ENCODE measurements at places on chromosomes 3 and 15.
A peak's percentile ranks its signal among the peaks of the same experiment; 100 is the strongest.

GRCh38 chr15:31858026-31858425 lies 172.3 kb upstream of the CHRNA7 start:
- no peak for DNase-seq

GRCh38 chr3:146465693-146466465 lies 3.5 kb downstream of the PLSCR2 start:
- no peak for DNase-seq

DNA sequence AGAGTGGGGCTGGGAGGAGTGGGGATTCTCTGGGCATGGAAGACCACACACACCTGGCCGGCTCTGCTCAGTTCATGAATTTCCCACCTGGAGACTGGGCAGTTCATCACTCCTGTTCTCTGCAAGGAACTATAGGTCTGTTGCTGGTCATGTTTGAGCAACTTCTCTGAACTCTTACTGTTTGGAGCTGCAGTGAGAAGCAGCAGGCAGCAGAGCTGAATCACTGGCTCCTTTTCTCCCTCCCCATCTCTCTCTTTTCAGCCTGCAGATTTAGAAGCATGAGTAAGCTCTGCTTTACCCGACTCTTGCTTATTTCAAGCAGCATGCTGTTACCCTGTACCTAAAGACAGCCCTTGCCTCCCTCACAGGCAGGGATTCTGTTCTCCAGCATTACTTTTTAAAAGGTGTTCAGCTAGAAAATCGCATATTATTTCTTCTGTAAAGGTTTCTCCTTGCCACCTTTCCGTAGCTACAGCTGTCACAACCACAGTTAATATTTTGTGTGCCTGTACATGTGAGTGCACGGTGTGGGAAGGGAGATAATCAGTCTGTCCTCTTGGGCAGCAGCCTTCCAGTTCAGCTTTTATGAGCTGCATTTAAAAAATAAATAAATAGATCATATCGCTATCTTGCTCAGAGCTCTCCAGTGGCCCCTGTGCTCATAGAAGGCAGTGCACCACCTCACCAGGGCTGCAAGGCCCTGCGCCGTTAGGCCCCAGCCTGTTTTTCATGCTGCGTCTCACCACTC lies 131.6 kb downstream of the CHCHD6 start:
- DNase-seq = no peak

GRCh38 chr15:95996494-95996893 lies 334.0 kb upstream of the NR2F2 start:
- DNase-seq = peak; percentile 1

DNA sequence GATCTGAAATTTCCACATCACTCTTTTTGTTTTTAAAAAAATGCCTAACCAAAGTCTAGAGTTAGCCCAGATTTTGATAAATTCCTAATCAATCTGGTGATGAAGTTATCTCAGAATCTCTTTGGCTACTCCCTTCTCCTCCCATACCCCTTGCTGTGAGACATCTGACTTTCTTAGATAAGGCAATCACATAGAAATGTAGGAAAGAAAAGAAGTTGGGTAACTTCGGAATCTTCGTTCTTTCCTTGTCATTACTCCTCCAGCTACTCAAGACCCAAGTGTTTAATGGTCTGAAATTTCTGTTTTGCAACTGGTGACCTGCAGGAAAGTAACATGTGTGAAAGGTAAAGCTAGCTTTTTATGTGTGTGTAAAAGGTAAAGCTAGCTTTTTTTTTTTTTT lies 37.8 kb downstream of the MYL3 start:
- DNase-seq = no peak

DNA sequence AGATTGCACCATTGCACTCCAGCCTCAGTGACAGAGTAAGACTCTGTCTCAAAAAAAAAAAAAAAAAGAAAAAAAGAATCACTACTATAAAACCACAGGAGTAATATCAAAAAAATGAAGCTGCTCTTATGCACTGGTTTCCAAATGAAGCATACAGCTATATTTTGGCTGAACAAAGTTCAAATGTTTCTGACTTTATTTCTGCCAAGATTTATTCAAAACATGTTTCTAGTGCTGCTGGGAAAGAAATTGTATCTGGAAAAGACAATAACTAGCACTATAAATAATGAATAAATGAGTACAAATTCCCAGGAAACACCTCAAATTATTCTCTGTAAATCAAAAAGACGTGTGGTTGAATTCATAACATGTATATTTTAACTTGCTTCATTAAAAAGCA lies 102.5 kb upstream of the MME start:
- no peak for DNase-seq

- no peak for DNase-seq
Observed at GRCh38 chr3:58521917-58522631, 14.9 kb downstream of the ACOX2 start.

GRCh38 chr3:87062685-87063084 lies 71.7 kb upstream of the VGLL3 start:
- no peak for DNase-seq

DNA sequence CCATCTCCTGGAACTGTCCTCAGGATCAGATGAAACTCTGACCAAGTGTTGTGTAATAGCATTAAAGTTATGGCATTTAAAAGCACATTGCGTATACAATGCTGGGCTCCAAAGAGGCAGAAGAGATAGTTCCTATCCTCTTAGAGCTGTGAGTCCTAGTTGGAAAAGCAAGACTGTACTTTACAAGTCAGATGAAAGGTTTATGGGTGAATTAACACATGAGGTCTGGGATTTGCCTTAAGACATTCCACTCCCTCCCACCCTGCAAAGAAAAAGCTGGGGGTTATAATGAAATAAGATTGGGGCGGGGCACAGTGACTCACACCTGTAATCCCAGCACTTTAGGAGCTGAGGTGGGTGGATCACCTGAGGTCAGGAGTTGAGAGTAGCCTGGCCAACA lies 35.6 kb downstream of the SNAPC5 start:
- no peak for DNase-seq

DNA sequence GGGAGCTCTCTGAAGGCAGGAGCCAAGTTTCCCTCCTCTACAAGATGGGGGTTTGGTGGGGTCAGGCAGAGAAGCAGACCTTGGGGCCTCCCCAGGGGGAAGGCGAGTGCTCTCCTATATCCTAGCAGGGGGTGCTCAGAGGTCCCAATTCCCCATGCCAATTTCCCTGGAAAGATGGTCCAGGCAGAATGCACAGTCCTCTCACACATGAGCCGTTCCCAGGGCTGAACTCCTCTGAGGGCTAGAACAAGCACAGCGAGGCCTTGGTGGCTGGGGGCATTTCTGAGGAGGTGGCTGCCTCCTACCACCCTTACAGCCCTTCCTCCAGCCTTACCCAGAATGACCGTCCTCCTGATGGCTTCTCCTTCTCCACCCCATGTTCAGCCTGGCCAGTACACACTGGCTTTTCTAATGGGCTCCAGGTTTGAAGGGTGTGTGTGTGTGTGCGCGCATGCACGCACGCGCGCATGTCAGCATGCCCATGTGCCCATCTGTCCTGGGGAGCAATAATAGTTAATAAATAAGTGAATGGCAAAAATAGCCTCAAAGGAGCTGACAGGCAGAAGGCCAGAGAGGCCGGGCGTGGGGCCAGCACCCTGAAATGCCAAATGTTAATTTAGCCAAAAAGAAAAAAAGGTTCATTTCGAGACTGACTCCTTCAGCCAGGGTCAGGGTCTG lies 24.4 kb downstream of the ADCY5 start:
- no peak for DNase-seq

DNA sequence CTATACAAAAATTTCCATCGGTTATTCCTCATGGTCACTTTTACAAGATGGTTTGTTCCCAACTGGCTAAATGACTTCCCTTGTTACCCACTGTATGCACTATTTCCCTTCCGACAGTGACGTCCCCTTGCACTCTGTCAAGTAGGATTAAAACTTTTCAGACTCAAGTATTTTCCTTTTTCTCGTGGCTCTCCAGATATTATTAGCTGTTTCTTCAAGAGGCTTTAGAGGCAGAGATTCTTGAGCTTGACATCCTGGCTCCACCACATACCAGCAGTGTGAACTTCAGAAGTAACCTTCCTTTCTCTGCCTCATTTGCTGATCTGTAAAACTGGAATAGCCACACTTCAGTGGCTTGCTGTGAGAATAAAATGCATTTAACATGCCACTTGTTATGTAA lies 14.0 kb downstream of the CSNK1G1 start:
- no peak for DNase-seq

DNA sequence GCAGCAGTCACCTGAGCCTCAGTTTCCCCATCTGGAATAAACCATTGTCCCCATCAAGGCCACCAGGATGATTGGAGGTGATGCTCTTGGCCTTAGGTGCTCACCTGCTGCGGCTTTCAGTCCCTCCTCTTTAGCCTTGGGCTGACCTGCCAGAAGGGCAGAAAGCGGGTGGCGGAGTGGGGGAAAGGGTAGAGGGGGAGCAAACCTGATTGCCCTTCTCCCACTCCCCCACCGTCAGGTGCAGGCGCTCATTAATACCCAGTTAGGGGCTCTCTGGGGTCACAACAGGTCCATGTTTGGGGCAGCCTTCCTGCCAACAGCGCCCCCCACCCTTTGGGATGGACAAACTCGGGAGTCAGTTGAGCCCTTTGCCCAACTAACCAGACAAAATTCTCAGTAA lies 50.5 kb downstream of the GRIP2 start:
- DNase-seq = no peak

DNA sequence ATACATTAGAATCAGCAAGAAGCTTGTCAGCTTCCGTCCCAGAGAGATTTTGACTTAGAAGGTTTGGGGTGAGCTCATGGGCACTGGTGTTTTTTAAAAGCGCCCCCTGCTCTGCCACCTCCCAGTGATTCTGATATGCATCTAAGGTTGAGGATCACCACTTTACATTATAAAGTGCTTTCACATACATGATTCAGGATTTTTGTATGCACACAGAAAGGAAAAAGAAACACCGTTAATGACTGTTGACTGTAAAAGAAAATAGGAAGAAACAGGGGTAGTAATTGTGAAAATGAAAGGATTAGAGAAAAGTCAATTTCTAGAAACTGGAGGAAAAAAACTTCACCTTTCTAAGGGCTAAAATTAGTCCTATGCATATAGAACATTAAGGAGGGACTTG lies 104.9 kb upstream of the ZBED2 start:
- no peak for DNase-seq

DNA sequence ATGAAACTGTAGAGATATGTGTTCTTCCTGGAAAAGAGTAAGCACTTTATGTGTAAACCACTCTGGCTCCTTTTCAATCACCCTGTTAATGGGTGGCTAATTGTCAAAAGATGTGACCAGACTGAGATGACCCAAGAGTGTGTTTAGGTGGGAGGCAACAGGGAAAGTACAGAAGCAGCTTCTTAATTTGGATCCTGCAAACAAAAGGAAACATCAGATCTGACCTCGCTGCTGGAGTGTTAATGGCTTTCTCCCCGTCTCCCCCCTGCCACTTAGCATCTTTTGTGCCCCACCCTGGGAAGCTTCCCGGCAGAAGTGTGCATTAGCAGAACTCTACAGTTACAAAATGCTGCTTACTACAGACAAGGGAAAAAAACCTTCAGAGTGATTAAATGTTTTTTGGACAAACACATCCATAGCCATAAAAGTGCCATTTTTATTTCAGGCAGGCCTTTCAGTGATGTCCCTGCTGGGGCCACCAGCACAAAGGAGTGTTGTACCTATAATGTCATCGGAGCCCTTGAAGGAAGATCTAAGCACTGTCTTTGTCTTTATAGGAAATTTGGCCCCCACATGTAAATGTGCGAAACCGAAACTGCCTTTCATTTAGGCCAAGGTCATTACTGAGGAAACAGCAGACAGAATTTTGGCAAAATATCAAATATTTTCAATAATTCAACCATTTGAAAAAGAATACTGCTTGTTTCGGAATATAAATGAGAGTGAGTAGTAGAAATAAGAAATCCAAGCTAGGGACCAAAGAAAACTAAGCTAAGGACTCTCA lies 311.0 kb downstream of the WDR72 start:
- no peak for DNase-seq

GRCh38 chr3:96813820-96814650 lies at the start of gene EPHA6:
Gene EPHA6, plus strand, starts transcription at chr3:96814594.
- DNase-seq = no peak

GRCh38 chr3:11556851-11557644 lies 86.7 kb downstream of the VGLL4 start:
- DNase-seq = no peak

GRCh38 chr3:36814066-36814717 lies 49.8 kb upstream of the DCLK3 start:
- DNase-seq = no peak

All from stimulated activated CD4-positive, alpha-beta T cell treated with anti-CD3 and anti-CD28 coated beads, TNF-alpha, amount 100 ng/mL, for 48 hours (primary cell).